Osteoblast (primary cell): ENCODE measurements at places on chromosomes 12 and 14.

DNA sequence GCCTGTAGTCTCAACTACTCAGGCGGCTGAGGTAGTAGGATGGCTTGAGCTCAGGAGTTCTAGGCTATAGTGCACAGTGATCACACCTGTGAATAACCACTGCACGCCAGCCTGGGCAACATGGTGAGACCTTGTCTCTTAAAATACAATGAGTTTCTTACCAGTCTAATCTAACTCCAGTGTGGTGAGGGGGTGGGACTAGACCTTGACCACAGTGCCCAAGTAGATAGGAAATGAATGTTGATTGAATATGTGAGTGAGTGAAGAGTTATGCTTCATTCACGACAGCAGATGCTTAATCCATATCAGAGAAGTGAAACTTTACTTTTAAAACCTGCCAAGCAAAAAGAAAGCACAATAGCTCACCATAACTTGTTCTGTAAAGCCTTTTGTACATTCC lies 11.2 kb upstream of the AK7 start:
- no peak for DNase-seq

- DNase-seq, result peak; percentile 54
These were observed 37.9 kb upstream of the PLEKHG6 start for GRCh38 chr12:6272300-6273204.

DNA sequence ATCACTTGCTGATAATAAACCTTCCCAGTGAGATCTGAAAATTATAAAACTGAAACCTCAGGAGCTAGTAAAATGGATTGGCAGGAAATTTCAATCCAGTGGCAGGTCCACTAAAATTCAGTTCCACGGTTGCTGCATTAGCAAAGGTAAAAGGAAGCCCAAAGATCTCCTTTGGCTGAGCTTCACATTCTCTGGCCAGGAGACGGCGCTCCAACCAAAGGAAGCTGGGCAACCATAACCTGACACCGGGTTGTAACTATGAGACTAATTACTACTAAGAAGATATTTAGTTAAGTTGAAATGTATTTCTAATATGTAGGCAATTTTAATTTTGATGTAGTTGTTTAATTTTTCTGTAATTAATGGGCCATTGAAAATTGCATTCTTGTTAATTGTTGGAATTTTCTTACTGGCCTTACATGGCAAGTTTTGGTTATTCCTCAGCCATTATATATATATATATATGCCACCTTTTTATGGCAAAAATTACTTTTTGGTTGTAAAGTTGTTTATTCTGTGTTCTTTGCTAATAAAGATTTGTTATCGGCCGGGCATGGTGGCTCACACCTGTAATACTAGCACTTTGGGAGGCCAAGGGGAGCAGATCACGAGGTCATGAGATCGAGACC lies 17.0 kb downstream of the OR8S1 start:
- DNase-seq, result no peak

- DNase-seq, result no peak
These were observed 77.5 kb upstream of the CPSF6 start for GRCh38 chr12:69161829-69162228.

- DNase-seq, result no peak
These were observed 33.3 kb upstream of the CCDC198 start for GRCh38 chr14:57526942-57527341.

DNA sequence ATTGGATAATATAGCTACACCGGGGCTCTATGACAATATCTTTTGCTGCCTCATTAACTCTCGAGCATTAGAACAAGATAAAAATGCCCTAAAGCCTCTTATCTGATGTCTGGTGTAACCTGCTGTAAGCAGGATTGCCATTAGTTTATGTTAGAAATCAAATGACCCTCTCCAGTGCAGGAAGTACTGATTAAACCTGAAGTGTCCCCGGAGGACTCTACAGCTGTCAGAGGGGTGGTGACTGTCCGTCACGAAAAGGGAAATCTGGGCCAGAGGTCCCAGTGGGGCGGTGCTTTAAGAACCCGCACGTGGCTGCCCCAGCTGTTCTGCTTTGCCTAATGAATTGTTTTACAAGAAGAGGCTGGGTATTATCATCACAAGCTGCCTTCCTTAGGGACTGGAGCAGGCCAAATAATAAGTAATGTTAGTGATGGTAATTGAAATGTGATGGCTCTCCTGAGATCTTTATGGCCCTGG lies 55.7 kb downstream of the LIN52 start:
- DNase-seq, result peak; percentile 21

DNA sequence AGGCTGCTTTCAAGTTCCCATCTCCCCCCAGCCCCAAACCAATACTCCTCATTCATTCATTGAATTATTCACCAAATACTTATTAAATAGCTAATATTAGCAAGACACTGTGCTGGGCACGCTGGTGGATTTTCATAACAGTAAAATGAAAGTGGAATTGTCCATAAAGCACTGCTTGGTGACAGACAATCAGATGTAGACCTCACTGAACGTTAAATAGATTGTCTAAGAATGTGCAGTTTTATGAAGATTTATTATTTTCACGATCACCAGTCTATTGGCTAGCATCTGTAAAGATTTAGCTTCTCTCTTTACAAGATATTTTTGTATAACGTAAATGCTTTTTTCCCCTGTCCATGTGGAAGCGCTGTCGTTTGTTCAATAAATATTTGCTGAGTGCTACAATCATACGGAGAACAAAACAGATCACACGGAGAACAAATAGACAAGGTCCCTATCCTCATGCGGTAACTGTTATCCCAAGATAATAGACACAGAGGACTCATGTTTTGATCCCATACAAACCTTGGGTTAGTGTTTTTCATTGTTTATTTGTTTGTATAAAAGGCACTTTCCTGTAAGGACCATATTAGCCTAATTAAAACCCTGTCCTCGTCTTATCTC lies 397.6 kb downstream of the BCAT1 start:
- DNase-seq, result no peak

DNA sequence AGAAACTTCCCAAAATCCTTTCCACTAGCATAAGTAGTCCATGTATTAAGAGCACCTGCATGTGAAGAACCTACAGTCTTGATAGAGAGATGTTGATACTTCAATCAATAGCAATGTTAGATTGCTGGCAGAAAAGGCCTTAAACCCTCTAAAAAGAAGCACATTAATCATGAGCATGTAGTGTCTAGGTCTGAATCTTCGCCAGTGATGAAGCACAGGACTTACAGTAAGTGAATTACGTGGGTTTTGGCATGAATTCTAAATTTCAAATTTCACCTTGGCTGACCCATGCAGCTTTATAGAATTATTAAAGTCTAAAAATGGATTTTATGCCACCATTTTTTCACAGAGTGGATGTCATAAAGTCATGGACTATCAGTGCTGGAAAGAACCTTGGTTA lies 791.6 kb upstream of the NOVA1 start:
- DNase-seq, result no peak

DNA sequence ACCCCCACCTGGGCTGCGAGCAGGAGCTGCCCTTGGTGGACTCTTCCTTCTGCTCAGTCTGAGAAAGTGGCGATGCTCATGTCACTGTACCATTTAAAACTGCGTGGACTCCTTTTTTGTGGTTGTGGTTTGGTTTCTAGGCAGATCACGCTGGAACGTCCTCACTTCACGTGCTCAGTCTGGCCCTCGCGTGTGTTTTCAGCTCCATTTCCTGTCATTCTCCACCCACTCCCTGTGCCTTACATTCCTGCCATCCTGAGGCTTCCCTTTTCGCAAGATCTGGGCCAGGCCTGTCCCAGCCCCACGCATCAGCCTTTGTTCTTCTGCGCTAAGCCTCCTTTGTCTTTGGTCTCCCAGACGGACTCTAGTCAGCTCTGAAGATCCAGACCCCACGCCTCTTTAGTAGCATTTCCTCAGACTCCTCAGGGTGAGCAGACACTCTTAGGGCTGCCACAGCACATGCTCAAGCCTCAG lies 105.4 kb downstream of the FBXL14 start:
- peak; percentile 46 for DNase-seq

GRCh38 chr14:102764220-102764671 lies 13.0 kb upstream of the TRAF3 start:
- peak; percentile 79 for DNase-seq

GRCh38 chr14:89965839-89966238 lies 10.1 kb downstream of the TDP1 start:
- peak; percentile 57 for DNase-seq

- DNase-seq, result no peak
These were observed 96.3 kb downstream of the SLC15A4 start for GRCh38 chr12:128727461-128727860.

DNA sequence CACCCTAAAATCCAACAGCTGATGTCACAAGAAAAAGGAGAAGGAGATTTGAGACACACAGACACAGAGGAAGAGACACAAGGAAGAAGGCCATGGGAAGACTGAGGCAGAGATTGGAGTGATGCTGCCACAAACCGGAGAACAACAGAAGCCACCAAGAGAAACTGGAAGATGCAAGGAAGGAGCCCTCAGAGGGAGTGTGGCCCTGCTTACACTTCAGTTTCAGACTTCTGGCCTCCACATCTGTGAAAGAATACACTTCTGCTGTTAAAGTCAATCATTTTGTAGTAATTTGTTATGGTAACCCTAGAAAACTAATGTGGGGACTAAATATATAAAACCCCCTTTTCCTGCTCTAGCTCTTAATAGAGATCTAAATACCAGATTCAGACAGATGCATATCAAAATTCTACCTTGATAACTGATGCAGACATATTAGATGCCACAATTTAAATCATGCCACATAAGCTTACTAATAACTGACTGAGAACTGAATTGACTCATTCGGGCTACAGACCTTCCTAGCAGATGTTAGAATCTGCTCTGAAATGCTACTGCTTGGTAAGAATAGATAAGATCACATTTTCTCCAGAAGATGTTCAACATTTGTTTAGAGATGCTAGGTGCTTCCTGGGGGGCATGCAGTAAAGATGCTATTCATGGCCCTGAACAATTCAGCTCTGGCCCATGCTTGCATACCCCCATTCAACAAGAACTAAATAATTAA lies 113.1 kb upstream of the CCND2 start:
- DNase-seq, result no peak

- no peak for DNase-seq
These were observed 20.3 kb downstream of the MED13L start for GRCh38 chr12:116257215-116257614.

DNA sequence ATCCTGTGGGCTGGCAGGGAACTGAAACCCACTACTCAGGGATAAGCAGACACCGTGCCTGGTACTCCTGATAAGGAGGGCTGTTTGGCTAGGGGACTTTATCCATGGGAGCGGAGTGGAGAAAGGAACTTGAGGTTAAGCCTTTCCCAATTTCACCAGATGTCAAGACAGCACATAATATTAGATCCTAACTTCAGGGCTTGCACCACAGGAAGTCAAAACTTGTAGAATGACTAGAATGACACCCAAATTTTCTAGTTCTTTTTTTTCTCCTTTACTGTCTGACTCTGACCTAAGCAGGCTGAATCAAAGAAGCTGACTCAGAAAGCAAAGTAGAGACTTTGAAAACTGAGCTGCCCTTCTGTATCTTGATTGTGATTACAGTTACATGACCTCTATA lies 7.1 kb upstream of the CGRRF1 start:
- DNase-seq, result no peak

DNA sequence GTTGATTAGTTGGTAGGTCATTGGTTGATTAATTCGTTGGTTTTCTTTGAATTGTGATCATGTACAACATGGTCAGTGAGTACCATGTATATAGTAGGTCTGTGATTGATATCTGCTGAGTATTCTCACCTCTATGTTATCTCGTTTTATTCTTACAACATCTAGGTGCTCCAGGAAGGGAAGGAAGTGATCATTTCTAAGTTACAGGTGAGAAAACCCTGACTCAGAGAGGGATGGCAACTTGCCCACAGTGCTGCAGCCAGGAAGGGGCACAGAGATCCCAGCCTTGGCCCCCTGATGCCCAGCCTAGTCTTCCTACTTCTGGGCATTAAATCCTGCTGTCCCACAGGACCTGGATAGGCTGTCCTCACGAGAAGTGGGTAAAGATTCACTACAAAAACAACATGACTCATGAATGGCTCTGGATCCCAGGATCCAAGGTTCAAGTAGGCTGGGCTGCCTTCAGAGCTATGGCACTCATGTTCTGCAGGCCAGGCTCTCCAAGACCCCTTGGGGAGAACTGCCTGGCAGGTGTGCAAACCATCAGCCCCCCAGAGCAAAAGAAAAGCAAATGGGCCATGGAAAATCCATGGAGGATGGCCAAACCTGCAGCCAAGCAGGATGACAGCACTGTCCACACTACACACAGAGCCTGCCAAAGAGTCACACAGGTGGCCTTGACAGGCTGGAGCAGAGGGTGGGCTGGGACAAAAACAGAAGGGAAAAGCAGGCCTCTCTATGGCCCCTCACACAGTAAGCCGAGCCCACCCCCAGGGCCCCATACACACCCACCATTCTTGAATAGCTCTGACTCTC lies 146.2 kb downstream of the BCL11B start:
- DNase-seq, result no peak

GRCh38 chr12:26122061-26122680 lies 2.7 kb downstream of the BHLHE41 start:
- peak; percentile 87 for DNase-seq

- DNase-seq, result no peak
These were observed 53.0 kb downstream of the NPAS3 start for GRCh38 chr14:32991691-32992090.
